ENCODE measurements at places on chromosomes 1 and 21.

GRCh38 chr1:112033439-112034120, 44.1 kb upstream of the KCND3 start:
- DNase-seq, result no peak

DNA sequence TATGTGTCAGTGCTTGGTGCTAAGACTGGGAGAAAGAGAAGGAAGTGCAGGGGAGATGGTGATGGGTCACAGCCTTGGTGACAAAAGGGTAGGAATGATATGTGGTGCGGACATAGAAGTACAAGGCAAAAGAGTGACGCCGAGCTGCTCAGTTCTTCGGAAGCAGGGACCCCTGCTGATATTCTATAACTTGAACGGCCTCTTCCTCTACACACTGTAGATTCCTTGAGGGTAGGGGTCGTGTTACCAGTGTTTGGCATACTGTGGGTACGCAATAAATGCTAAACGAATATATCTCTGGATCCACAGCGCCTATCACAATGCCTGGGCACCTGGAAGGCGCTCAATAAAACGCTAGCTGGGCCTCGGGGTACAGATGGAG, 488 bp downstream of the DBT start:
- no peak for DNase-seq

GRCh38 chr1:186901631-186902030, 72.9 kb downstream of the PLA2G4A start:
- DNase-seq, result no peak

DNA sequence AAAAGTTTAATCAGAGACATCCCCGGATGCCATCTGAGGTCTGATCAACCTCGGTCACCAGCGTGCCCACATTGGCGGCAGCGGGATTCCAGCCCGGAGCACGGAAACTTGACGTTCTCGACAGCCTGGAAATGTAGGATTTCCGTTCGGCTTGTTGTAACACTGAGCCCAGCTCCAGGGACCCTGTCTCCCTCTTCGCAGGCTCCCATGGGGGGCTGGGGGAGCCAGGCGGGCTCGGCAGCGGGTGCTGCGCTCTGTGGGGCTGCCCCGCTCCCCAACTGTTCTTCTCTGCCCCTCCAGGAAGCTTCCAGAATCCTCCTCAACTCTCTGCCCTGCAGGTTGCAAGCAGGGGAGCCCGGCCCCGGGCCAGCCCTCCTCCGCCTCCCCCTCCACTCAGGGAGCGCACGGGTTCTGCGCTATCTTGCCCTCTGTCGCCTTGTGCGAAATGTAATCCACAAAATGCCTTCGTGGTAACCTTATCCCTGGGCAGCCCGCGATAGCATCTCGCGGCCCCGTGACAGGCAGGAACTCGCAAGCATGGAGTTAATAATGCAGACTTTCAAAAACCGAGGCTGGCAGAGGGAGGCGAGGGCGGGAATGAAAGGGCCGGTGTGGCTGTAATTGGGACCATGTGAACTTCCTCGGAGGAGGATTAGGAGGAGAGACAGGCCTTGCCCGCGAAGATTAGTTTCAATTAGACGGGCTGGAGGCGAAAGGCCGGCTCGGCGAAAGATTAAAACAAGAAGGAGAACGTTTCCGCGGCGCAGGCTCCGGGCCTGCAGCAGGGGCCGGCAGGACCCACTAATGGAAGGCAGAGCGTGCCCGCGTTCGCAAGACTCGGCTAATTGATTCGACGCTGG, 53.9 kb upstream of the TTC34 start:
- DNase-seq, result no peak

DNA sequence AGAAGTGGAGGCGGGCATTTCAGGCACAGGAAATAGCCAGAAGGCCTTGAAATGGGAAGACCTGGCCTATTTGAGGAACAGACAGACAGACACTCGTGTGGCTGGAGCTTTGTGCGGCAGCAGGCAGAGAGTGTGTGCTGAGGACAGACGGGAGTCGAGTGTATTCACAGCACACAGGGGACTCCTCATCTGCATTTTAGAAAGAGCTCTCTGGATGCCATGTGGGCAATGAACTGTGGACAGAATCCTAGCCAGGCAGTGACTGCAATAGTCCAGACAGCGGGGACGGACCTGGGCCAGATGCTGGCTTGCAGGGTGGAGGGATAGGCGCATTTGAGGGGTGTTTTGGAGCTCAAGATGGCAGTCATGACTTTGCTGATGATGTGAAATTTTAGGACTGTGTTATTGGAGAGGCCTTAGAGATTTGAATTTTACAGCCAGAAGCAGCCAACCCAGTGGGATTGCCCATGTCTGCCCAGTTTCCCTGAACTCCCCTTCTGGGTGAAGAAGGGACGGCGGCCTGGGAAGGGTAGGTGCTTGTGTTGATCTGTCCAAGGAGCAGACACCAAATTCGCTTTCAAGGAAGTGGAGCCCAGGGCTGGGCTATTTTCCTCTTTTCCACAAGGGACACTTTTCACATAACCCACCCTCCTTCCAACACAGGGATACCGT, 43.7 kb downstream of the CHAF1B start:
- DNase-seq, result no peak

DNA sequence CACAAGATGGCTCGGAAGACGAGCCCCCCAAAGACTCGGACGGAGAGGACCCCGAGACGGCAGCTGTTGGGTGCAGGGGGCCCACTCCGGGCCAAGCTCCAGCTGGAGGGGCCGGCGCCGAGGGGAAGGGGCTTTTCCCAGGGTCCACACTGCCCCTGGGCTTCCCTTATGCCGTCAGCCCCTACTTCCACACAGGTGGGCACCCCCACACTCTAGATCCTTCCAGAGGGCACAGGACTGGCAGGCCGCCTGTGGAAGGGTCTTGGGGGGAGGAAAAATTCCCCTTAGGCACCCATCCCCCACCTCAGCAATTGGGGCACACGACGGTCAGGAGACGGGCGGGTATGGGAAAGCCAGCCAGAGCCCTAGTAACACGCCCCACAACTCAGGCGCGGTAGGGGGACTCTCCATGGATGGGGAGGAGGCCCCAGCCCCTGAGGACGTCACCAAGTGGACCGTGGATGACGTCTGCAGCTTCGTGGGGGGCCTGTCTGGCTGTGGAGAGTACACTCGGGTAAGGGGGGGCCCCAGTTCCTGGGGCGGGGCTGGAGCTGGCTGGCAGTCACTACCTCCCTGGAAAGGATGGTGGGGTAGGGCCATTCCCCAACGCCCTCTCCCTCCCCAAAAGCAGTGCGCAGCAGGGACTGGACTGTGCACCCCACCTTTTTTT, 16.1 kb downstream of the NOC2L start:
- DNase-seq, result no peak

Data from KG1 (cell line).